ENCODE measurements at places on chromosomes 7 and 10.

- DNase-seq, result no peak
Measured at GRCh38 chr7:98115746-98116525, 9.3 kb downstream of the LMTK2 start.

DNA sequence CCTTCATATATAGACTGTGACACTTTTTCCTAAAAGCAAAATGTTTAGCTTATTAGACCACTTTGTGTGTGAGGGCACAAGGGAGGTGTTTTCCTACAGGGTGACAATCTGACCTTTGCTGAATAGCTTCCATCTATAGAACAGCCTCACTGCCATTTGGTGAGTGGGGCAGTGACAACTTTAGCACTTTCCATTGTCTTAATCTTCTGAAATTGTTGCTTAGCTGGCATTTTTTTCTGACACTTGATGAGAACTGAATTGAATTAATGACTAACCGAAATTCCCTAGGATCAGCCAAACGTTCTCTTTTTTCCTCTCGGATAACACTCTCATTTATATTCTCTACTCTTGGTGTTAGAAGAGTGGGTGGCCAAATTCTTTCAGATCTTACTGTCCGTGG lies 30.2 kb downstream of the KDM7A start:
- DNase-seq, result no peak

- no peak for DNase-seq
Measured at GRCh38 chr7:17329440-17329839, 31.0 kb downstream of the AHR start.

DNA sequence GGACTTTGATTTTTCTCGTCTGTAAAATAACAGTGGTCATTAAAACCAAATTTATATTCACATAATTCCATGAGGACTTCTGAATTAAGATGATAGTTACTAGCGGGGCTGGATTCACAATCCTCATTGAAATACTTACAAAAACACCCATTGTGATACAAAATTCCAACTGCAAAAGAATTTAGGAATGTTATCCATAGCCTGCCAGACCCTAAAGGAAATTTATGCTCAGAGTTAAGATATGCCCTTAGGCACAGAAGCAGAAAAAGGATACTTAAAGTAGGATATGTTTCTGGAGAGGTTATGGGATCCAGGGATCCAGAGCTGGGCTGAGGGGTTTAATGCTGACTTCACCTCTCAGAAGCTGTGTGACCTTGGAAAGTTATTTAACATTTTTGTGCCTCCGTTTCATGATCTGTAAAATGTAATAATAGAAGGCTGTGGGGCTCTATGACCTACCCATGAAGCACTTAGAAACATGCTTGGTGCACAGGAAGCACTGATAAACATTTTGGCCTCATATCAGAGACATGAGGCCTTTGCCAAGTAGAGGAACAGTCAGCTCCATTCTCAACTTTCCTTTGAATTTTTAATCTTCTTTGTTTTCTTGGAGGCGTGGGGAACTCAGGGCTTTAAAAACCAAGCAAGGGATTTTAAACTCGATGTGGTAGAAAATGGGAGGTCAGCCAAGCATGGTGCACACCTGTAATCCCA lies 744.7 kb downstream of the KCNMA1 start:
- no peak for DNase-seq

- DNase-seq, result no peak
Measured at GRCh38 chr7:107128748-107129147, 40.1 kb upstream of the HBP1 start.

DNA sequence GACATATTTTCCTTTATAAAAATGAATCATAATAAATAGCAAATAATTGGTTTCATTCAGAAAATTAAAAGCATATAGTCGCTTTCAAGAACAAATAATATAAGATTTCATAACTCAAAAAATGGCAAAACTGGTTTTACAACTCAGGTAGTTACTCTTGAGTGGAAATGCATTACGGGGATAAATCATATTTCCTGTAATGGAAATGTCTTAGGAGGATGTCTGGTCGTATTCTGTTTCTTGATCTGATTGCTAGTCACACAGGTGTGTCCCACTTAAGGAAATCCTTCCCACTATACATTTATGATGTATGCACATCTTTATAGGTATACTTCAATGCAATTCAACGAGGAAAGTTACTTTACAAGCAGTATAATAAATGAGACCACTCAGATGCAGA lies 20.7 kb downstream of the NRAP start:
- no peak for DNase-seq

- DNase-seq, result no peak
Measured at GRCh38 chr7:107949443-107949935, 53.5 kb downstream of the LAMB1 start.
